ENCODE measurements at places on chromosomes 4 and X.

DNA sequence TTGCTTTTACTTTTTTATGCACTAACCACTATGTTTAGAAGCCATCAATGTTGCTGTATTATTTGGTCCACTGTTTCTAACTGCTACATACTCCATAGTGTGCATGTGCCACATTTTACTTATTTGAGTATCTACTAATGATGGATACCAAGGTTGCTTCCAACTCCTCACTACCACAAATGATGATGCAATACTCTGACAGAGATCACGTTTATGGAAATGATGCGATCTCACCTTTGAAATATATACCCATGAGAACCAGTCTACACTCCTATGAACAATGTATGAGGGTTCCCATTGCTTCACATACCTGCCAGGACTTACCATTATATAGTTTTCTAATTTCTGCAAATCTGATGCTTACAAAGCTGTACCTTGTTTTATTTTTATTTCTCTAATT is 44.2 kb downstream of the HUWE1 start:
- no peak for DNase-seq

DNA sequence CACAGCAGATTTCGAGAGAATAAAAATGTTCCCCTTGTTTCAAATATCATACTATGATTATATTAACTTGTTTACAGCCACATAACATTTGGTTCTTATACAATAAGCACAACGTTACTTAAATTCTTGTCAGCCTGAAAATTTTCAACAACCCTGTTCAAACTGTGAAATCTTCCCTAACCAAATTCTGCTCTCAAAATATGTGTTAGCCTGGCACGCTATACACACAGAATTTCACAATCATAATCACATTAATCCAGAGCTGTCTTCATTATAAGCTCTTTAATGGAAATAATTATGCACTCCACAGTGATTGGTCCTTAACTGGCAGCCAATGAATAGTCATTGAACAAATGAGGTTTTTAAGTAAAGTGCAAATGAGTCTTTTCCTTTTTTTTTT is 7.3 kb upstream of the PRSS12 start:
- no peak for DNase-seq

- no peak for DNase-seq
These were observed 3.1 kb downstream of the TMEM184C start for GRCh38 chr4:147620315-147620714.

DNA sequence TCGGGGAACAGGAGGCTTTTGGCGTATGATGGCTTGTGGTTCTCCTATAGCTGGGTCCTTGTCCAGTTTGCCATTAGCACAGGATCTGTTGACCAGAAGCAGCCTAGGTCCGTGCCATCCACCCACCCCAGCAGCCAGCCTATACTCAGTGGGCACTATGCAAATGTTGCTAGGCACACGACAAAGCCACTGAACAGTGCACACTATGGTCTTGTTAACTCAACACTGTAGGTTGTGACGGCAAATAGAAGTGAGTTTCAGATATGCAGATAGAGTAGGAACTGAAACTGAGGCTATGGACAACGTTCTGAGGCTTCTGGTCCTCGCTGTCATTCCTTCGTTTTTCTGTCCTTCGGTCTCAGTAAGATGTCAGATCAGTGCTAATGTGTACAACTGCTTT is 541.3 kb upstream of the TENM3 start:
- no peak for DNase-seq

DNA sequence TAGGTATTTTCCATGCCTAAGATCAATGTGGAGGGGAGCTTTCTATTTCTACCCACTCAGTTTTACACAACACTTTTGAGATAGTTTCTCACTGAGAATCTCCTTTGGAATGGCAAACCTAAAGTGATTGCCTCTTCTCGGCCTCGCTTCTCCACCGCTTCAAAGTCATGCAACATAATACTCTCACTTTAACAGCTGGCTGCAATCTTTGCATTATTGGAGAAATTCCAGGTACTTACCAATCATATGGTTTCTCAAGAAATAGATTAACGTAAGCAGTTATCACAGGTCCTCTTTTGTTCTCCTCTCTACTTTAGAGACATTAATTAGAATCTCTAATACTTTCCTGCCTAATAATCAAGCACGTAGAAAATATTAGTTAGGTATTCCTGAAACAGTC is 3.7 kb upstream of the IL13RA2 start:
- no peak for DNase-seq

GRCh38 chr4:135244056-135244455 is 1042.5 kb upstream of the PABPC4L start:
- DNase-seq, result no peak

GRCh38 chr4:61406677-61407076 is 206.6 kb downstream of the ADGRL3 start:
- DNase-seq, result no peak

DNA sequence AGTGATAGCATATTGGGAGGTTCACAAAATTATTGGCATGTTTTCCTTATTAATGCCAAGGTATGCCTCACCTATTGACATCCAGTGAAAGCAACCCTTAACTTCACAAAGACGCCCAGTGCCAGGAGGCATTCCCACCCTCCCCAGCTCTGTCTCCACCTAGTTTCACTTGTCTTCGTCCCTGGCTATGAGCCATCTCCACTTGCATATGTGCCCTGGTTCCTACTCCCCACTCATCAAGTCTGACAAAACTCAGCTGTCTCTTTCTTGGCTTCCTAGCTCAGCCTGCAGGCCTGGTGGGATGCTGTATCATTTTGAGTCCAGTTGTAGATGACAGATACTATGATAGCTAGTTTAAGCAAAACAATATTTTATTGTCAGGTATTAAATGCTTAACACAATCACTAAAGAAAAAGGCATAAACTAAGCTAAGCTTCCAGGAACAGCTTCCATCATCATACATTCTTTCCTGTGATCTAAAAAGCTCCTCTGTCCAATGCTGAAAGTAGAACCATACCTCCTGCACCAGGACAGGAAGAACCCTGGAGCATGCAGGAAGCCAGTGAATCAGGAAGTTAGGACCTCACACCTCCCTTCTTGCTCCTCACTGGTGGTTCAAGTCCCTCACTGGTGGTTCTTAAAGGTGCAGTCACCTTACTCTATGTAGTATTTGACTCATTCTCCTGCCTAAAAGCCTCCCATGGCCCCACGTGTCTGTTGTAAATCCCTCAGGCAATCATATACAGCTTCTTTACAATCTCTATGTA is 410.3 kb upstream of the RASGEF1B start:
- no peak for DNase-seq

DNA sequence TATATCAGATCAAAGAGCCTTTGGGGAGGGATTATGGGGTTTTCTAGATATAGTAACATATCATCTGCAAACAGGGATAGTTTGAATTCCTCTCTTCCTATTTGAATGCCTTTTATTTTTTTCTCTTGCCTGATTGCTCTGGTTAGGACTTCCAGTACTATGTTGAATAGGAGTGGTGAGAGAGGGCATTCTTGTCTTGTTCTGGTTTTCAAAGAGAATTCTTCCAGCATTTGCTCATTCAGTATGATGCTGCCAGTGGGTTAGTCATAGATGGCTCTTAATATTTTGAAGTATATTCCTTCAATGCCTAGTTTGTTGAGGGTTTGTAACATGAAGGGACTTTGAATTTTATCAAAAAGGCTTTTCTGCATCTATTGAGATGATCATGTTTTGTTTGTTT is 25.6 kb upstream of the ABCB7 start:
- no peak for DNase-seq

GRCh38 chr4:156829201-156829873 is 142.3 kb downstream of the PDGFC start:
- DNase-seq, result no peak

GRCh38 chrX:16826207-16826606 is 39.9 kb downstream of the TXLNG start:
- no peak for DNase-seq

GRCh38 chr4:176566769-176567168 is 226.0 kb downstream of the VEGFC start:
- no peak for DNase-seq

GRCh38 chr4:173301518-173302201 is 32.5 kb downstream of the HMGB2 start:
- no peak for DNase-seq

DNA sequence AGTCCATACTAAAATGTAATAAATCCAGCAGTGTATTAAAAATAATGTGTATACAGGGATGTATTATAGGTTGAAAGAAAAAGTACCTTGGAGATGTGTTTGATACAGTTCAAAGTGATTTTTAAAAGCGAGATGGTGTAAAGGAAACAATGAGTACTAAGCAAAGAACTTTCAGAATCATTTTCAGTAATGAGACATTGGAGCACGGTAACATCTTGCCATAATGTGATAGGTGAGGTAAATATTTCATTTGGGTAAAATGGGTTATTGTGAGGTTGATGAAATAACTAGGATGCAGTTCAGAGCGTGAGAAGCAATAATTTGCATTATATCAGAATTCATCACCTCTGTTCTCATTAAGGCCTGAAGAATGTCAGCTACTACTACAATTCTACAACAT is 25.9 kb downstream of the EIF2S3 start:
- no peak for DNase-seq

- no peak for DNase-seq
These were observed 223.6 kb downstream of the PALLD start for GRCh38 chr4:168720396-168720900.
